ENCODE measurements at places on chromosomes 16 and 17.

- DNase-seq, result no peak
These were observed 31.4 kb upstream of the ZNF750 start for GRCh38 chr17:82871056-82871775.

DNA sequence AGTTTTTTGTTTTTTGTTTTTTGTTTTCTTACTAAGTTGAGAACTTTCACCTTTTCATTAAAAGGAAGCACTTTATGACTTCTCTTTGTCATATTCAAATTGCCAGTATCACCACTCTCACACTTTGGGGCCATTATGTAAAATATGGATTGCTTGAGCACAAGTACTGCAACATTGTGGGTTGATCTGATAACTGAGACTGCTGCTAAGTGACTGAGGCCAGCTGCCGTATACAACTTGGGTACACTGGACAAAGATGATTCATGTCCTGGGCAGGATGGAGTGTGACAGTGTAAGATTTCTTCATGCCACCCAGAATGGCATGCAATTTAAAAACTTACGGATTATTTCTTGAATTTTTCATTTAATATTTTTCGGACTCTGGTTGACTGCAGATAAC lies 7.8 kb downstream of the TTC19 start:
- no peak for DNase-seq

DNA sequence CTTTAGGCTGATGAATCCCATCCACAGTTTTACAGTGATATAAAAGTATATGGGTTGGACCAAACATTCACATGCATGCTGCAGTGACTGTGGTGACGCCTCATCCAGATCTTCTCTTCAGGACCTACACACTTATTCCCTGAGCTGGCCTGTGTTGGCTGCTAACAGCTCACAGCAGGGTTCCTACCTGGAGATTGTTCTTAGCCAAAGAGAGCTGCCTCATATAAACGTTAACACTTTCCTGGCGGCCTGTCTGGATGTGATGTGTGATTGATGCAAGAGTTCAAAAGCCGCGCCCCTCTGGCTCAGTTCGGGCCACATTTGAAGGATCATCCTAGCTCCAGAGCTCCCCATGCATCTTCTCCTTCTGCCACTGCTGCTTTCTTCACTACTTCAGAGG lies 93.0 kb upstream of the NETO2 start:
- no peak for DNase-seq

DNA sequence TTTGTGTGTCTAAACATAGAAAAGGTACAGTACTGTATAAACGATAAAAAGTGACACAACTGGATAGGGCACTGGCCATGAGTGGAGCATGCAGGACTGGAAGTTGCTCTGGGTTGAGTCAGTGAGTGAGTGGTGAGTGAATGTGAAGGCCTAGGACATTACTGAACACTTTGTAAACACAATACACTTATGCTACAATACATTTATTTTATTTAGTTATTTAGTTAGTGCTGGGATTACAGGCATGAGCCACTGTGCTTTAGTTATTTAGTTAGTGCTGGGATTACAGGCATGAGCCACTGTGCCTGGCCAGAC lies 4.6 kb downstream of the CFAP20 start:
- DNase-seq, result no peak

- DNase-seq, result no peak
These were observed 34.9 kb downstream of the PIK3R5 start for GRCh38 chr17:8930649-8931048.

- no peak for DNase-seq
These were observed 53.9 kb downstream of the OR1D5 start for GRCh38 chr17:3009411-3009920.

DNA sequence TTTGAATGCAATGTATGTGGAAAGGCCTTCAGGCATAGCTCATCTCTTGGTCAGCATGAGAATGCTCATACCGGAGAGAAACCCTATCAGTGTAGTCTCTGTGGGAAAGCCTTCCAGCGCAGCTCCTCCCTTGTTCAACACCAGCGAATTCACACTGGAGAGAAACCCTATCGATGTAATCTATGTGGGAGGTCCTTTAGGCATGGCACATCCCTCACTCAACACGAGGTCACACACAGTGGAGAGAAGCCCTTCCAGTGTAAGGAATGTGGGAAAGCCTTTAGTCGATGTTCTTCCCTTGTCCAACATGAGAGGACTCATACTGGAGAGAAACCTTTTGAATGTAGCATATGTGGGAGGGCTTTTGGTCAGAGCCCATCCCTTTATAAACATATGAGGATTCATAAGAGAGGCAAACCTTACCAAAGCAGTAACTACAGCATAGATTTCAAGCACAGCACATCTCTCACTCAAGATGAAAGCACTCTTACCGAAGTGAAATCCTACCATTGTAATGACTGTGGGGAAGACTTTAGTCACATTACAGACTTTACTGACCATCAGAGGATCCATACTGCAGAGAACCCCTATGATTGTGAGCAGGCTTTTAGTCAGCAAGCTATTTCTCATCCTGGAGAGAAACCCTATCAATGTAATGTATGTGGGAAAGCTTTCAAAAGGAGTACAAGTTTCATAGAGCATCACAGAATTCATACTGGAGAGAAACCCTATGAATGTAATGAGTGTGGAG lies 24.7 kb downstream of the ZFP90 start:
- DNase-seq, result no peak

DNA sequence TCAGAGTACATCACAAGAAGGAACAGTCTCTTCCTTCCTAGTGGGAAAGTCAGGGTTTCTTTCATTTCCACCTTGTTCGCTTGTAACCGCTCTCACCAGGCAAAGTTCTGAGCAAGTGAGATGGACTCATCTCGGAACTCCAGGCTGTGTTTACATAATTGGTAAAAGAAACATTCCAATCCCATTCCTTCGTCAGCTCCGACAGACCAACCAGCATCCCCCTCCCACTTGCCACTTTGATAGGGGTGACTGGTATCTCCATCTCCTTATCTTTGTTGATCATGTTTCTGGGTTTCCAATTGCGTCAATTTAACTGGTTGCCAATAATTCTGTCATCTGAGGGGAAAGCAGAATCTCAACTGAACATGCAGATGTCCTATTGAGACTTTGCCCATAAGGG lies 36.8 kb upstream of the LYRM9 start:
- no peak for DNase-seq

- no peak for DNase-seq
These were observed 73.1 kb upstream of the TANC2 start for GRCh38 chr17:62892870-62893338.

GRCh38 chr17:73317513-73318426 lies 6.0 kb upstream of the CDC42EP4 start:
- no peak for DNase-seq

- DNase-seq, result no peak
These were observed 13.4 kb downstream of the ABCA8 start for GRCh38 chr17:68941761-68942160.

- DNase-seq, result no peak
These were observed 23.8 kb upstream of the LCMT1 start for GRCh38 chr16:25087761-25088160.

GRCh38 chr16:30382111-30382881 lies at the start of gene SEPTIN1:
Gene SEPTIN1 (minus strand): TSS chr16:30382561. CDS start chr16:30382542, 19 bp downstream.
- no peak for DNase-seq

GRCh38 chr17:66863820-66864219 lies 28.9 kb downstream of the CACNG5 start:
- DNase-seq, result no peak

DNA sequence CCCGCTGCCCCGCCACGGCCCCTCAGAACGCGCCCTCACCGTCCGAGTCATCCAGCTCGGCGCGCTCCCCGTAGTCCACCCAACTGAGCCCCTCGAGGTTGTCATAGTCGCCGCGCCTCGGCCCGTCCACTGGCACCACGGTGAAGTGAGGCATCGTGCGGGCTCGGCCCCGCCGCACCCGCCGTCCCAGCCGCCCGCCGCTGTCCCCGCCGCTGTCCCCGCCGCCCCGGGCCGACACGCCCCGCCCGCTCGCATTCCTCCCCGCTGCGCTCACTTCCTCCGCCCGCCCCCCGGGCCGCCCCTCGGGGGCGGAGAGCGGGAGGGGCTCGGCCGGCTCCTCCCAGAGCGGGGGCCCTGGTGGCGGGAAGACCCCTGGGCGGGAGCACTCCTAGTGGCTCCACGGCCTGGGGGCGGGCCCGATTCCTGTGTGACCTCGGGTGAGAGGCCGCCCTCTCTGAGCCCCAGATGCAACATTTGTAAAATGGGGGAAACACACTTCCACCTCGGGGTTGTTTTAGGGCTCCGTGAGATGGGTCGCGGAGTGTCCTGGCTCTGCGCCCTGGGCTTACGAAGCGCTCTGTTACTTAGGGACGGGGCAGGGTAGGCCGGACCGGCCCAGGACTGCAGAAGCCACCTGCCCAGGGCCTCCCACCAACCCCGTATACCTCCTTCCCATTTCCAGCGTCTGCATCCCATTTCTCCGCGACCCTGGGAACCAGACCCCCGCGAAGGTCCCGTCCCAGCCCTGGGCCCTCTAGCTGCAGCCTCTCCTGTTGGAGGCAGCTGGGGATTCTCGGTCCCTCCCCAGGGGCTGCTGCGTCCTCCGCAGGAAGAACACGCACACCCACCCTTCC lies at the start of gene SLC12A4:
Gene SLC12A4, minus strand, starts transcription at position 238 of the 854 bp plus-strand sequence. Its CDS starts 84 bp downstream, at position 154.
- DNase-seq, result peak; percentile 68

DNA sequence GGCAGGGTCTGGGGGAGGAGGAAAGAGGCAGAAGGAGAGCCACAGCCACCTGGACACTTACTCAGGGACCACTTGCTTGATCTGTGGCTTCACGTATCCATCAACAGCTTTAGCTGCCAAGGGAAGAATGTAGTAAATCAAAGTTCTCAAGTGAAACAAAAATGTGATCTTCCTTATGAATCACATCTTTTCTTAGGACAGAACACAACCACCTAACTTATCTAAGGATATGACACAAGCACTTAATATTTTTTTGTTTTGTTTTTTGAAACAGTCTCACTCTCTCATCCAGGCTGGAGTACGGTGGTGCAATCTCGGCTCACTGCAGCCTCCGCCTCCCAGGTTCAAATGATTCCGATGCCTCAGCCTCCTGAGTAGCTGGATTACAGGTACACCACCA lies 8.4 kb upstream of the GHDC start:
- no peak for DNase-seq

- DNase-seq, result no peak
These were observed 148.9 kb downstream of the RPTOR start for GRCh38 chr17:80693511-80693910.

DNA sequence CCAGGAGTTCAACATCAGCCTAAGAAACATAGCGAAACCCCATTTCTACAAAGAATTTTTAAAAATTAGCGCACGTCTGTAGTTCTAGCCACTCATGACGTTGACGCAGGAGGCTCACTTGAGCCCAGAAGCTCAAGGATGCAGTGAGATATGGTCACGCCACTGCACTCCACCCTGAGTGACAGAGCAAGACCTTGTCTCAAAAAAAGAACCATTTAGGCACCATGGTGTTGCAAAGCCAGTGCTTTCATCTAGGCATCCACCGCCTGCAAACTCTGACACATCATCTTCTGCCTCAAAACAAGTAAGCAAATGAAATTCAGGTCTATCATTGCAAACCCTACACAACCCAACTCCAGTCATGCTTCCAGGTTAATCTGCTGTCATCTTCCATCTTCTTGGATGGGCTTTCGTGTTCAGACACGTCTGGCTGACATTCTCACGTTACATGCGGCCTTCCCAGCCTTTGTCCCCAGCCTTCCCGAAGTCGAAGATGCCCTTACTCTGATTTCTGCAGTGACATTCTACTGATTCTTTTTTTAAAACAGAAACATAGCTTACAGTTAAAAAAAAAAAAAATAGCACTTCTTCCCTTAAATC lies 8.9 kb downstream of the ANKRD11 start:
- no peak for DNase-seq

DNA sequence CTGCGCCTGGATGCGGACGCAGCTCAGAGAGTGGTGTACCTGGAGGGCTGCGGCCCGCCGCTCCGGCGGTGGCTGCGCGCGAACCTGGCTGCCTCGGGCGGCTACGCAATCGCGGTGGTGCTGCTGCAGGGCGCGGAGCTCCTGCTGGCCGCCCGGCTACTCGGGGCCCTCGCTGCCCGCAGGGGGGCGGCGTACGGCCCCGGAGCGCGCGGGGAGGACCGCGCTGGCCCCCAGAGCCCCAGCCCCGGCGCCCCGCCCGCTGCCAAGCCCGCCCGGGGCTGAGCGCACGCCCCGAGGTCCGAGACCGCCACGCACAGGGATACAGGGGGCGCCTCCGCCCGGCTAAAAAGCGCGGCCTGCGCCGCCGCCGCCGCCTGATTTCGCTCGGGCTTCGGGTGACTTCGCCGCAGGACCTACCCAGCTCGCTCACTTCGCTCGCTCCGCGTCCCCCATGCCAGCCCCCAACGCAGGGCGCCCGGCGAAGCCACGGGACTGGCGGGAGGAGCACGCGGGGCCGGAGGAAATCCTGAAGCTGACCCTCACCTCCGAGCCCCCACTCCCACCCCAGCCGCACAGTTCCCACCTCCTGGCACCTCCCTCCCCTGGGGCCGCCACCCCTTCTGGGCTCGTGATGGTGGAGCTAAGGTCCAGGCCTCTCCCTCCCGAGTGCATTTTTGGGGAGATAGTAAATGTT lies 8.2 kb downstream of the PDE6G start:
- no peak for DNase-seq

- DNase-seq, result no peak
These were observed 56.1 kb upstream of the ENDOV start for GRCh38 chr17:80358861-80359260.

DNA sequence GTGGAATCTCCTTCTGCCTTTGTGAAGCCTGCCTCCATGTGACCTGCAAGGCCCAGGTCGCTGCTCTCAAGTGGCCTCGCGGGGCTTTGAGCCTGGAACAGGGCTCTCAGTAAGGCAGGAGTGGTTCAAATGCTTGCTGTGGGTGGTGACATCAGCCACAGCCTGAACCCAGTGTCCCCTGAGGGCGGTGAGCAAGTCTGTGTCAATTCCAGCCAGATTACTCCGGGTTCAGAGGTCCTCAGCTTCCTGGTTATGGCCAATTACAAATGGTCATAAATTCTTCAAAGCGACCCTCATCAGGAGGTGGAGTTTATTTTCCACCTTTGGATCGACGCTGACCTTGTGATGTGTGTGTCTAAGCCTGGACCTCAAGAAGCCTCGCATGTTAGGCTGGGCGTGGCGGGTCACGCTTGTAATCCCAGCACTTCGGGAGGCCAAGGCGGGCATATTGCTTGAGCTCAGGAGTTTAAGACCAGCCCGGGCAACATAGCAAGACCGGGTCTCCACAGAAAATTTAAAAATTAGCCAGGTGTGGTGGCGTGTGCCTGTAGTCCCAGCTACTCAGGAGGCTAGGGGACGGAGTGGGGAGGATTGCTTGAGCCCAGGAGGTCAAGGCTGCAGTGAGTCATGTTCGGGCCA lies 17.3 kb downstream of the LGALS3BP start:
- DNase-seq, result no peak

GRCh38 chr17:75352079-75352569 lies 53.4 kb downstream of the GRB2 start:
- peak; percentile 38 for DNase-seq

GRCh38 chr16:7086822-7087616 lies 245.6 kb upstream of the RBFOX1 start:
- DNase-seq, result peak; percentile 62

- no peak for DNase-seq
These were observed 147.1 kb downstream of the FOXL1 start for GRCh38 chr16:86725401-86725800.

- DNase-seq, result no peak
These were observed 53.1 kb upstream of the BCO1 start for GRCh38 chr16:81185416-81185815.

All from NT2/D1 (cell line).